ENCODE measurements at places on chromosomes 4 and X. TPM values are rescaled to one million over a fixed set of nuclear protein-coding genes. Genes with fewer than 3 reads are reported as not detected.

SEC31A gene
- 634 TPM for total RNA-seq

CSAG3 gene
- total RNA-seq = not detected

TLL1 gene
- total RNA-seq = 1.5 TPM

HSFX2 gene
- not detected for total RNA-seq

AFF2 gene
- total RNA-seq = 0.97 TPM

ZNF41 gene
- 9.4 TPM for total RNA-seq

GPRIN3 gene
- 0.49 TPM for total RNA-seq

SORCS2 gene
- 0.49 TPM for total RNA-seq

BMPR1B gene
- 0.73 TPM for total RNA-seq

SOX3 gene
- not detected for total RNA-seq

EVC2 gene
- total RNA-seq = 14.2 TPM

ITM2A gene
- total RNA-seq = 0.32 TPM

L1CAM gene
- total RNA-seq = 47.4 TPM

All from hair follicle dermal papilla cell (primary cell).